ENCODE measurements at places on chromosomes 11 and 22.

DNA sequence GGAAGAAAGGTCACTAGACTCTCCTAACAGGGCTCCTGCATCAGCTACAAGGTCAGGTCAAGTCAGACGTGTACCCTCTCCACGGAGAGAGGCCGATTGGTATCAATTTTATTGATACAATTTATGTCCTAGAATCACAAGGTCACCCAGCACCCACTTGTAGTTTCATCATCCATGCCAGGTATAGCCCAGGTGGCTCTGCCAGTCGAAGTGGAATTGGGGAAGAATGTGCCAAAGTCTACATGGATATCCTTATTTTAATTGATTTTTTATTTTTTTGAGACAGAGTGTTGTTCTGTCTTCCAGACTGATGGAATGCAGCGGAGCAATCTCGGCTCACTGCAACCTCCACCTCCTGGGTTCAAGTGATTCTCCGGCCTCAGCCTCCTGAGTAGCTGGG is 334.1 kb downstream of the SHANK2 start:
- no peak for DNase-seq

GRCh38 chr11:27148506-27148905 is 107.9 kb downstream of the BBOX1 start:
- no peak for DNase-seq

DNA sequence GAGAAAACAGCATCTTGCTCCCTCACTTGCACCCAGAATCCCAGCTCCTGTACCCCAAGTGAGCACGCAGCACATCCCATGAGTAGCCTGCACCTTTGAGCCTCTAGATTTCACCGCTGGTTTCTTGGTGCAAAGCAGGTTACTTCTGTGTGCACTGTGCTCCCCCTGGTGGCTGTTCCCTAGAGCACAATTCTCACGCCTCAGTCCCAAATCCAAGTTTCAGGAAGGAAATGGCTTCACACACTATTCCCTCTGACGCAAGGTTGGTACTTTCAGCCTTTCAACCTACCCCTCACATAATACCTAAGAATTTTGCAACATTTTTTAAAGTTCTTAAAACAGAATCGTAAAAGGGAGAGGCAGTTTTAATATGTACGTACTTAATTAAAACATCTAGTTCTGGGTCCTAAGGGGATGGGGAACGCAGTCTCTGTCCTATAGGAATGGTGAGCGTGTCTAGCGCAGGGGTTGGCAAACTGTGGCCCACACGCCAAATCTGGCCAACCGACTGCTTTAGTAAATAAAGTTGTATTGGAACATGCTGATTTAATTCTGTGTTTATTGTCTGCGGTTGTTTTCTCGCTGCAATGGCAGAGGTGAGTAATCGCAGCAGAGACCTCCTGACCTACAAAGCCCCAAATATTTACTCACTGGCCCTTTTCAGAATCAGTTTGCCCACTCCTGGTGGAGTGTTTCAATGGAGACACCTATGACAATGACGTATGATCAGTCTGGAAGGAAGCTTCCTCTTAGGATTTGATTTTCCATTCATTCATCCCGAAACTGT is 27.5 kb downstream of the DHCR7 start:
- peak; percentile 80 for DNase-seq

DNA sequence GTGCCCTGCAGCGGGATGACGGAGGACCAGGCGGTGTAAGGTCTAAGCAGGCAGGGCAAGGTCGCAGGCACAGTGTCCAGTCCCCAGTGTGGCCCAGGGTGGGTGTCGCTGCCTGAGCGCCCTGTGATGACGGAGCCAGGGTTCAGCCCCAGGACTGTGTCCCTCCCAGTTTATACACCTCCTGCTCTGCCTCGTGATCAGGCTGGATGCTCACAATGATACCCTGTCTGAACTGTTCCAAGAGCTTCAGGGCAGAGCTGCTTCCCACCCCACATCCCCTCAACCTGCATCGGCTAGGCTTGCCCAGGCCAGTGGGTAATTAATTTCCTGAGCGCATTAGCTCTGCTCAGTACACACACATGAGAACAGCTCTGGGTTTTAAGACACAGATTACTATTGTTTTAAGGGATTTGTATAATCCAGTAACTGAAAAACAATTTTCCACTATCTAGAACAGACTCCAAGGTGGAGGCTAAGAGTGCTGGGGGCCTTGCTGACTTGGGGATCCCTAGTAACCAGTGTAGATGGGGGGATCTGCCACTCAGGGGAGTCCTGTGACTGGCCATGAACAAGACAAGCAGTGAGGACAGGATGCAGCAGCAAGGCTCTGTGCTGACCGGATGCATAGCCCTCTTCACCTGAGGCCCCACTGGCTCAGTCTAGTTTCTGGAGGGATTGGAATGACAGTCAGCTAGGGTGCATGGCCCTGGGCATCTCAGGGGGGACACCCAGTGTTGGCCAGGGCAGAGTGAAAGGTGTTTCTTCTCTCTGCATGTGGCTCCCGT is 34.1 kb downstream of the GNAZ start:
- DNase-seq, result no peak

- DNase-seq, result no peak
These were observed 25.2 kb upstream of the GCAT start for GRCh38 chr22:37782340-37783168.

DNA sequence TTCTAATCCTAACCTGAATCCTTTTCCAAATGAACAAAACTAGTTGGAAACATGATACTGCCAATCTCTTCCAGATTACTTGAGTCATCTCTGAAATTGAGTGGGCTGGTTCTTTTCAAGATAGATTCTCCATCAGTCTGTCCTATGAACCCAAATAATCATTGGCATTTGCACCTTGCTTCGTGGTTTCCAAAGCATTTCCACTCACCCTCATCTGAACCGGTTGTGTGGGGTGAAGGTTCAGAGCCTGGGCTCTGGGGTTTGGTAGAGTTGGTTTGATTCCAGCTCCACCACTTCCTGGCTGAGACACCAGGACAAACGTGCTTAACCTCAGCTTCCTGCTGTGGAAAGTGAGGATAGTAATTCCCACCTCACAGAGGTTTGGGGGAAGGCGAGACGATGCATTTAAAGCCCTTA is 206.4 kb upstream of the E2F8 start:
- DNase-seq, result no peak

GRCh38 chr11:15471895-15472799 is 357.4 kb downstream of the INSC start:
- peak; percentile 29 for DNase-seq

GRCh38 chr11:43356336-43356735 is 2.4 kb upstream of the TTC17 start:
- no peak for DNase-seq

- DNase-seq, result no peak
These were observed 5.3 kb downstream of the RNH1 start for GRCh38 chr11:501683-502287.

DNA sequence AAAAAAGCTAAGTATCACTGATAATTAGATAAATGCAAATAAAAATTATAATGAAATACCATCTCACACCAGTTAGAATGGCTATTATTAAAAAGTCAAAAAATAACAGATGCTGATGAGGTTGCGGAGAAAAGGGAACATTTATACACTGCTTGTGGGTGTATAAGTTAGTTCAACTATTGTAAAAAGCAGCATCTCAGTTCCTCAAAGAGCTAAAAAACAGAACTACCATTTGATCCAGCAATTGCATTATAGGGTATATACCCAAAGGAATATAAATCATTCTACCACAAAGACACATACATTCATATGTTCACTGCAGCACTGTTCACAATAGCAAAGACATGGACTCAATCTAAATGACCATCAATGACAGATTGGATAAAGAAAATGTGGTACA is 120.3 kb upstream of the ZBED5 start:
- no peak for DNase-seq

DNA sequence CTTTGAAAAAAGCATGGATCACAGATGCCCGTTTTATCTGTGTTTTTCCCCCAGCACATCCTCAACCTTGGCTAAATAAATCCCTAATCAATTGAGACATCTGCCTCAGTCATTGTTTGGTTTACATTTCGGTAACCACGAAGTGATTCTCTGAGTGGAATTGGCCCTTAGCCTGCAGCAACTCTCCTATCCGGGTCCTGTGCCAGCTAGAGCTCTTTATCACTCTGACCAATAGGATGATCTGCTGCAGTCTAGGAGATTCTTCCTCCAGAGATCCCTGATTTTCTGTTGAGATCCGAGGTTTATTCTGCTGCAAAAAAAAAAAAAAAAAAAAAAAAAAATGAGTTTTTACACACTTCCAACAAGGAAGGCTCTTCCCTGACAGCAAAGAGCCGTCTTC is 137.3 kb downstream of the KCNA4 start:
- DNase-seq, result no peak

DNA sequence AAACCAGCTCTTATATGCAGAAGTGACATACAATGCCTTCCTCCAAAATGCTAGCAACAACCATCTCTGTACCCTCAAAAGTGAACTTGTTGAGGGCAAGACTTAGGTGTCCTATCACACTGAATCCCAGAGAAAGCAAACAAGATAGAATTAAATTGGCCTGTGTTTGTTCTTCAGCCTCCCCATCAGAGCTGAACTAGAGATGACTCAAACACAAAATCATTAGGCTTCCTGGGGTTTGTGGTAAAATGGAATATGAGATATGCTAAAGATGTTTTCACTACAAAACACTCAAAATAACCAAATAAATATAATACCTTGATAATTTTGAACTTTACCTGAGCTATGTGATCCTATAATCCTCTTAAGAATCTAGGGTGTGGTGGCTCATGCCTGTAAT is 31.6 kb downstream of the ZNF214 start:
- DNase-seq, result no peak

GRCh38 chr22:23608583-23608982 is 23.5 kb downstream of the DRICH1 start:
- no peak for DNase-seq

GRCh38 chr22:45428391-45429385 is 15.2 kb downstream of the RIBC2 start:
- no peak for DNase-seq
